Placental pericyte (primary cell): ENCODE measurements at places on chromosomes 1 and 21. TPM values are rescaled to one million over a fixed set of nuclear protein-coding genes. Genes with fewer than 3 reads are reported as not detected.

Gene MCOLN2
- 0.29 and 0.88 TPM in 2 replicates for total RNA-seq

Gene OR10T2
- not detected in 2 replicates for total RNA-seq

Gene TSPAN2
- total RNA-seq: not detected in 2 replicates

Gene IL19
- total RNA-seq: 0.14 and 1.8 TPM in 2 replicates

Gene DCST1
- not detected in 2 replicates for total RNA-seq

Gene CFHR4
- not detected in 2 replicates for total RNA-seq

Gene CASQ1
- 0.14 TPM in 1 of 2 replicates, not detected in the other for total RNA-seq
